Hepatocyte (in vitro differentiated cells): ENCODE measurements at places on chromosomes 6 and 20. TPM values are rescaled to one million over a fixed set of nuclear protein-coding genes. Genes with fewer than 3 reads are reported as not detected.

DNA sequence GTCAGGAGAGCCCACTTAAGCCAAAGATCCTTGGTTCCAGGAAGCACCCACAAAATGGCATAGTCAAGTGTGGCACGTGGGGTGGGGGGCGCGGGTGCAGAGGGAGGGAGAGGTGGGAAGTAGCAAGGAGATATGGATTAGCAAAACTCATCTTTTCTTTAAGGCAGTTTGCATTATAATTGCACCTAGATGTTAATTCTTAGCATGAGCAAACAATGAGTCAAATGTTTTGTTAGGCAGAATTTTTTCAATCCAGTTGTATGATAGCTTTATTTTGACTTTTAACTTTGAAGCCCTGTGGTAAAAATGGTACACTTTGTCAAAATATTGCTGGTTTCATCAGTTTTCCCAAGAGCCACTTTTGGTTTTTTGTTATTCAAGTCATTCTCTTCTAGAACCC lies 15.0 kb downstream of the SCAND1 start:
- no peak overlapping the region for H3K27ac ChIP-seq
- no peaks in the 10 kb centered on the region for H3K4me1 ChIP-seq
- no peaks in the 10 kb centered on the region for H3K36me3 ChIP-seq

- H3K4me1 ChIP-seq: no peaks in the 10 kb centered on the region
- DNase-seq: no peak
- no peak overlapping the region for H3K4me3 ChIP-seq
- H3K27me3 ChIP-seq: no peaks in the 10 kb centered on the region
- H3K36me3 ChIP-seq: no peaks in the 10 kb centered on the region
- no peak overlapping the region for H3K27ac ChIP-seq
These were observed 25.3 kb downstream of the MOCS1 start for GRCh38 chr6:39908838-39909583.

DNA sequence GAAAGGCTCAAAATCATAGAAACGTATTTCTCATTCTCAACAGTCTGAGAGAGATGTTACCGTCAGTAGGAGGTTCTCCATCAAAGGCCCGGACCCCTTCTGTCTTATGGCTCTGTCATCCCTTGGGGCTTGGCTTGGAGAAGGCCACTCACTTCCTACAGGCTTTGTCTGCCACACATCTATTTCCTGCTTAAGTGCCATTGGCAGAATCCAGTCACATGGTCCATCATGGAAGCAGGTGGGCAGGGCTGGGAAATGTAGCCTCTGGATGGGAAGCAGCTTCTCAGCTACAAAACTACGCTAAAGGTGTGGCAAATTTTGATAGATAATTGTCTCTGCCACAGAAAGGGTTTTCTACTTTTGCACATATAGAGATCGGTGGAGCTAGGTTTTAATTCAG lies 12.6 kb upstream of the ZFP64 start:
- H3K4me3 ChIP-seq: no peak overlapping the region
- no peaks in the 10 kb centered on the region for H3K27me3 ChIP-seq
- DNase-seq: no peak
- no peaks in the 10 kb centered on the region for H3K36me3 ChIP-seq

DNA sequence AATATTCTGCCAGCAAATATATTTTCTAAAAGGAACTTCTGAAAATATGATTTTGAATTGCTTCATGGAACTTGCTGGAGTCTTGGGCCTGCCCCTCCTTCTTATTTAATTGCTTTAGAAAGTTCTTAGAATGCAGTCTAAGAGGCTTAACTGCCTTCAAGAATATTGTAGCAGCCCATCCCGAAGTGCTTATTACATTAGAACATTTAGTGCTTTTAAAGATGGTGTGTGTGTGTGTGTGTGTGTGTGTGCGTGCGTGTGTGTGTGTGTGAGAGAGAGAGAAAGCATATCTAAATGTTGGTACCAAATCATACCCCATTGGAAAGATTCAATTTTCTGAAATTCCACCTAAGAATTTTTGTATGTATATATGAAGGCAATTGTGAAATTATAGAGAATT lies 193.5 kb downstream of the SLC24A3 start:
- no peak overlapping the region for H3K27ac ChIP-seq
- no peak overlapping the region for H3K4me3 ChIP-seq
- H3K36me3 ChIP-seq: no peaks in the 10 kb centered on the region
- no peak for DNase-seq
- peaks cover 20% of the 10 kb centered on the region for H3K4me1 ChIP-seq

- H3K27me3 ChIP-seq: no peaks in the 10 kb centered on the region
- H3K4me3 ChIP-seq: no peak overlapping the region
- no peaks in the 10 kb centered on the region for H3K4me1 ChIP-seq
- peak; percentile 27 for DNase-seq
- H3K36me3 ChIP-seq: no peaks in the 10 kb centered on the region
These were observed 20.3 kb downstream of the TTPAL start for GRCh38 chr20:44495802-44496481.

DNA sequence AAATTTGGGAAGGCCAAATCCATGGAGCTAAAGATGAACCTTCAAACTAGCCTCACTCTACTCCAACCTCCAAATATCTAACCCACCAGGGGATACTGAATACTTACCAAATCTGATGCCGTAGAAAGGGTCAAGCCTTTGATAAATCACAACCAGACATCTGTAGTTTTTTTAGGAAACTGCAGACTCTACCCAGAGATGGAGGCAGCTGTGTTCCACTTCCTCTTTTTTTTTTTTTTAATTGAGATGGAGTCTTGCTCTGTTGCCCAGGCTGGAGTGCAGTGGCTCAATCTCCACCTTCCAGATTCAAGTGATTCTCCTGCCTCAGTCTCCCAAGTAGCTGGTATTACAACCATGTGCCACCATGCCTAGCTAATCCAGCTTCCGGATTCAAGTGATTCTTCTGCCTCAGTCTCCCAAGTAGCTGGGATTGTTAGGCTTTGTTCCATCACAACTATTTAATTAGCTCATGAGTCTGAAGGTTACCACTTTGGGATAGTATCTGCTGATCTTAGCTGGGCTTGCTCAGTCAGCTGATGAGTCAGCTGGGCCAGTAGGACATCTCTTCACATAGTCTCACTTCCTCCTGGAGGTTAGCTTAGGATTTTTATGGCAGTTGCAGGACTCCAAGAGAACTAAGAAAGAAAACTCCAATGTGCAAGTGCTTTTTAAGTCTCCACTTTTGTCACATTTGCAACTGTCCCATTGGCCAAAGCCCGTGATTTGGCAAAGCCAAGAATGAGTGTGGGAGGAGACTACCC lies 13.3 kb downstream of the FRK start:
- no peaks in the 10 kb centered on the region for H3K4me1 ChIP-seq
- H3K4me3 ChIP-seq: no peak overlapping the region
- H3K27ac ChIP-seq: peak overlapping the region; percentile 54
- peak; percentile 43 for DNase-seq
- no peaks in the 10 kb centered on the region for H3K27me3 ChIP-seq
- H3K36me3 ChIP-seq: no peaks in the 10 kb centered on the region

The DYNLT2 gene
- total RNA-seq: 2.9 and 4.0 TPM in 2 replicates

The MCHR2 gene
- total RNA-seq: 0.27 TPM in 1 of 2 replicates, not detected in the other

The PGC gene
- 114 and 128 TPM in 2 replicates for total RNA-seq

GRCh38 chr6:133407320-133408100 lies 166.4 kb downstream of the EYA4 start:
- no peaks in the 10 kb centered on the region for H3K36me3 ChIP-seq
- H3K27me3 ChIP-seq: no peaks in the 10 kb centered on the region
- H3K4me1 ChIP-seq: peaks cover 9% of the 10 kb centered on the region
- DNase-seq: no peak
- no peak overlapping the region for H3K27ac ChIP-seq

DNA sequence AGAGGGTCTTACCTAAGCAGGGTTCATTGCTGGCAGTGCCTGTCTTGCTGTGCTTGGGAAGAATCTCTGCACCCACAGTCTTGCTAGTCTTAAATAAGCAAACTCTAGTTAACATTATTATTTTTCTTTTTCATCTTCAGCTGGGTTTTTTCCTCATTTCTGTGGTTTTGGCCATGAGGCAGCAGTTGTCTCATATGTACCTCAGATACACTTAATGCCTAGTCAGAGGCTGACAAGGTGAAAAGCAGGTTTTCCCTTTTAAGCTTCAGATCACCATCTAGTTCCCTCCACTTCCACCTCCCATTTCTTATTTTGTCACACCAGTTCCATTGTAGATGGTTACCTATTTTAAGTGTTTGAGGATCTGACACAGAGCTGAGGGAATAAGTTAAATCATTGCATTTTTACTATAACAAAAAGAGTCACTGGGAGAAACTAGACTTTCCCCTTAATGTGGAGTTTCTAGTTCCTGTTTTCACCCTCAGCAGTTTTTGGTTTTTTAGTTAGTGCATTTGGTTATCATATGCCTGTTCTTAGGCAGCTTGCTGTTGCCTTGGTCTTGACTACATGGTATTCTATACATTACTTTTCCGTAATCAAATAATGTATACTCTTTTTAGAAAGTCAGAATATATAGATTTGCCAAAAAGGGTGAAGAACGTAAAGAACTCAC lies 46.0 kb downstream of the AFDN start:
- H3K36me3 ChIP-seq: no peaks in the 10 kb centered on the region
- no peaks in the 10 kb centered on the region for H3K4me1 ChIP-seq
- H3K4me3 ChIP-seq: no peak overlapping the region
- no peak for DNase-seq
- no peak overlapping the region for H3K27ac ChIP-seq
- no peaks in the 10 kb centered on the region for H3K27me3 ChIP-seq

DNA sequence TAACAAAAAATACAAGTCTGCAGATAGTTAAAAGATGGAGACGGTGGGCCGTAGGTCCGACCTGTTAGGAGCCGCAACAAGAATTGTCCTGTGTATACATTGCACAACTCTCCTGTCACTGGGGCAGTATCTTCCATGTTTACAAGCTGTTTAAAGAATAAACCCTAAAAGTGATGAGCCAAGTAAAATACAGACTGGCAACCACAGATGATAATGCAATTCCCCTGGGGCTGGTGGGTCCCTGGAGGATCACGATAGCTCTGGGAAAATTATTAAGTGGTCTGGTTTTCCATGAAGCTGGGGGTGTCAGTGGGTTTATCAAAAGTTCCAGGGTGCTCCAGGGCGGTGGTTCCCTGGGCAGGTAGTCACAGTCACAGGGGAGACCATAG lies 8.1 kb upstream of the FAM50B start:
- H3K4me3 ChIP-seq: no peak overlapping the region
- H3K4me1 ChIP-seq: peaks cover 15% of the 10 kb centered on the region
- no peaks in the 10 kb centered on the region for H3K36me3 ChIP-seq
- H3K27ac ChIP-seq: peak overlapping the region; percentile 49

GRCh38 chr6:16698997-16699868 lies 62.0 kb downstream of the ATXN1 start:
- H3K4me3 ChIP-seq: no peak overlapping the region
- H3K4me1 ChIP-seq: peaks cover 30% of the 10 kb centered on the region
- H3K27me3 ChIP-seq: no peaks in the 10 kb centered on the region

- no peak overlapping the region for H3K4me3 ChIP-seq
- no peak for DNase-seq
- no peaks in the 10 kb centered on the region for H3K4me1 ChIP-seq
- H3K36me3 ChIP-seq: no peaks in the 10 kb centered on the region
- H3K27ac ChIP-seq: no peak overlapping the region
These were observed 61.2 kb downstream of the ZFP64 start for GRCh38 chr20:52130406-52130805.
